Muscle of arm (tissue), 14 donors: ENCODE measurements at places on chromosomes 5 and 9.

- no peak for DNase-seq
These were observed 77.5 kb downstream of the SLC1A3 start for GRCh38 chr5:36683821-36684434.

GRCh38 chr9:27675354-27675753, 102.1 kb upstream of the C9orf72 start:
- DNase-seq: no peak

- no peak for DNase-seq
These were observed 151.7 kb upstream of the SMIM23 start for GRCh38 chr5:171633776-171634470.

DNA sequence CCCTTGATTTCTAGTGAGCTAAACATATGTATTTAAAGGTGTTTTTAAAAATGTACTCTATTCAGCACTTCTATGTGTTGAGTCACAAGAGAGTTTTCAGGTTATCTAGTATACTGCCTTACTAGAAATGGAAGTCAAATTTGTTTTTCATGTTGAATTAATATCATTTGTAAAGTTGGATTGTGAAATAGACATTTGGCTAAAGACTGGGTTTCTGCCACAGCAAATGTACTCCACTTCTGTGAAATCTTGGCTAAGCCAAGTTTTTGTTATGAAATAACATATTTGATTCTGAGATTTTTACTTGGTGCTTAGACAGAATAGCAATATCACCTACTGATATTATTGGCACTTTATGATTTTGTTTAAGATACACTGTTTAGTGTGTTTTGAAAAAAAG, 106.0 kb downstream of the CWC27 start:
- no peak for DNase-seq

DNA sequence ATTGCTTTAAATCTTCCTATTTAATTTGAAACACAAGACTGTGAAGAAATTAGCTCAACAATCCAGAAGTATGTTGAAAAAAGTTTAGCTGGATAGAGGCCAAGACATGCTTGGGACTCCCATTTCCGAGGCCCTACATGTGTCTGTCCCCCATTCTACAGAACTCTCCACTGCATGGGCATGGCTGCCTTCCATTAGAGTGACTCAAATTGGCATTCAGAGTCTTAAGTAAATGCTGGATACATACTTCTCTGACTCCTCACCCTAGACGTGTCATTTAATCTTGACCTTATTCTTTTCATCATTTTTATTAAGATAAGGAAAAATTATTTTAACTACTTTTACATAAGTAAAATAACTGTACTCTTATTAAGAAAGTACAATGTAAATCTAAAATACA, 530.4 kb upstream of the CDH9 start:
- DNase-seq: no peak

- DNase-seq: peak; percentile 50
These were observed 1205.2 kb upstream of the DMAC1 start for GRCh38 chr9:9004810-9005209.

DNA sequence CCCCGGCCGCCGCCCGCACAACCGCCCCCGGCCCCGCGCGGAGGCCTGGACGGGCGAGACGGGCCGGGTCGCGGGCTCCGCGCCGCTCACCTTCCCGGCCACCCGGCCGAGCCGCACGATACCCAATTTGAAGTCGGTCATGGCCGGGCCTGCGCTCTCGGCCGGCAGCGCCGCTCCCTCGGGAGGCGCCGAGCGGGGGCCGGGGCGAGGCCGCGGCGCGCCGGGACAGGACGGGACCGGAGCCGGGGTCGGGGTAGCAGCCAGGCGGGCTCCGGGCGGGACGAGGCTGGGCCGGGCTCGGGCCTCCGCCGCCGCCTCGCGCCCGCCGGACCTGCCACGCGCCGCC, 216 bp downstream of the ZMYND19 start:
- no peak for DNase-seq

GRCh38 chr5:73448463-73449136, at the start of gene FOXD1:
Gene FOXD1, minus strand, starts transcription at chr5:73448777. Its CDS starts 415 bp downstream, at chr5:73448362.
- DNase-seq: peak; percentile 83

GRCh38 chr5:456351-457194, 13.6 kb downstream of the EXOC3 start:
- no peak for DNase-seq

DNA sequence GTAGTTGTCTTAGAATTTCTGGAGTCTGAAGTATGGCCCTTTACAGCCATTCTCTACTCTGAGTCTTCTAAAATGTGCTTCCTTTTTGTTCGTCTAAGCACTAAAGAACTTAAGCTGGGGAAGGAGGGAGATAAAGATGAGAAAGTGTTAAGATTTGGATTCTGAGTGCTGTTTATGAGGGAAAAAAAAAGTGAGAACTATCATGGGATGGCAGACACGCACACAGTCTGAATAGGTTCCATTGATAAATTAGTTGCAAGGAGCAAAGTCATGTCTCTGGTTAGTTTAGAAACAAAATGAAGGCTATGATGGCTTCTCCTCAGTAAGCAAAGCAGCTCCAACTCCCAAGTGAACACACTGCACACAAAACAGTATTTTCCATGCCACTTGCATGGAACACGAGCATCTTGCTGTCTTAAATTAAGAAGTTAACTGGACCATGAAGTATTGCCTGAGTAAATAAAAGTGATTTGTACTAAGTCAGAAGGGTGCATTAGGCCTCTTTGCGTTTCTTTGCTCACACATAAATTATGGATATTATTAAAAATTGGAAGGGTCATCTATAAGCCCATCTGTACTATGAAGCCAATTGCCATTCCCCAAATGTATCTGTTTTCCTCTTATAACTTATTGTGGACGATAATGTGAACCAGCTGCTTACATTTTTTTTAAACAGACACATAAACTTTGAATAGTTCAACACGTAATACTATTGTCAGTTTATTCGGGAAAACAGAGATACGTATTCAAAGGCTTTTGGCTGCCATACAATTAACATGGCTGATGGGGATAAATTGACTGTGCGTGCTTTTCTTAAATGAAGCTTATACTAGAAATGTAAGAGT, 199.3 kb downstream of the SGCD start:
- peak; percentile 82 for DNase-seq

- DNase-seq: no peak
These were observed 2.3 kb upstream of the IRX2 start for GRCh38 chr5:2753452-2754420.

DNA sequence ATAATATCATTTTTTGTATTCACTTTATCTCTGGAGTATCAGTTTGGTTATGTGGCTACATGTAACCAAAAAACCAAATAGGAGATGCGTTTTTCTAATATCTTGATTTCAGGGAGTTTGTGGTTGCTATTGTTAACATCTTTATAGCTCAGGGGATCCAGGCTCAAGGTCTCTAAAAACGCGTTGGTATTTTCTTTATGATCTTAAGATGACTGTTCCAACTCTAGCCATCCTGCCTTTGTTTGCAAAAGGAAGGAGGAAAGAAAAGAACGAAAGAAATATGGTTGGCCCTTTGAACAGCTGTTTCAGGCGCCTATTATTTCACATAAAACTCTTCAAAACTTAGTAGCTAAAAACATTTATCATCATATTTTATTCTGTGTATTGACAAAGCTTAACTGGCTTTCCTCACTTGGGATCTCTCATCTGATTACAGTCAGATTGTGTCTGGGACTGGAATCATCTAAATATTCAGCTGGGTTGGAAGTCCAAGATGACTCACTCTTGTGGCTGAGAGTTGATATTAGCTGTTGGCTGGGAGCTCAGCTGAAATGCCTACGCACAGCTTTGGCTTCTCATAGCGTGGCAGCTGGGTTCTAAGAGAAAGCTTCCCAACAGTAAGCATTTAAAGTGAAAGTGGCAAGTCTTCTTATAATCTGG, 60.1 kb downstream of the FAM174A start:
- DNase-seq: peak; percentile 40

DNA sequence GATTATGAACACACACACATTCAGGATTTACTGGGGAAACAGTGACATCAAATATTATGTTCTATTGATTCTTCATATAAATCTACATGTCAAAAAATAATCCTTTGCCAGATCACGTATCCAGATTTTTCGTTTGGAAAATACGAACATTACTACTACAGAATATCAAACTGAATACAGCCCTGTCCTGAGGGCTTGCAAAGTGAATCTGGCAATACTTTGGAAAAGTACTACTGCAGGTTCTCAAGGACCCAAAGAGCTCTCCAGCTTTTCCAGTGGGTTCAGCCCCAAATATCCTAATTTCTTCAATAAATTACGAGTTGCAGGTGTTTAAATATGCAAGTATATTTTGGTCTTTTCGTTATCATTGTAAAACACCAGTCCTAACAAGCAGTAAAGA, 411 bp upstream of the NDUFS4 start:
- DNase-seq: no peak

- no peak for DNase-seq
These were observed 165.5 kb downstream of the PIK3R1 start for GRCh38 chr5:68381060-68381459.

DNA sequence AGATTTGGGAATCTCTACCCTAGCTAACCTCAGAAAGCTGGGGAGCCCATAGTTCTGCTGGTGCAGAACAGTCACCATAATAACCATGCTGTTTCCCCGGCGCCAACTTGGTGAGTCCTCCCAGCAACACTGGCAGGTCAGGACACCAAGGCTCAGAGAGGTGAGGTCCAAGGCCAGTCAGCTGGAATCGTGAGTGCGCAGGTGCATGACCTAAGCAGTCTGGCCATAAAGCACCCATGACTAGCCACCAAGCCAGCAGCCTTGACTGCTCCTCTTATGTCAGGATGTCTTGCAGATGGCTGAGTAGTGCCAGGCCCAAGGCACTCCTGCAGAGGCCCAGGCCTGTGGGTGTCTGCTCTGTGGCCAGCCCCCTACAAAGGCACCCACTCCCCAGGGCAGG, 2.6 kb downstream of the RNF44 start:
- no peak for DNase-seq

GRCh38 chr5:151026088-151026487, 5.7 kb downstream of the GPX3 start:
- DNase-seq: no peak

DNA sequence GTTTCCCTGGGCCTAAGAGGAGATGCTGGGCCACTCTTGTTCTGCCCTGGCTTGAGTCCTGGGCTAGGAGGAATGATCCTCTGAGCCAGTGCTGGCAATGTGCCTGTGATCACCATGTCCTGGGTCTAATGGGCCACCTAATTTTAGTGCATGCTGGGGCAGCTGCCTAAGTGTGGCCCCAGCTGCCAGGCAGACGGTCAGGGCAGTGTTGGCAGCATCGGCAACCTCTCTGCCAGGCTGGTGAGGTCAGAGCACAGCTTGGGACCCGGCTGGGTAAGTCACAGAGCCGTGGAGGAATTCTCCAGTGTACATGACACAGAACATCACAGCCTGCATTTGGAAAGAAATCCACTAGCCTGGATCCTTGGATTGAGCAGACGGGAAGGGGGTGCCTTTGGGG, 21.4 kb upstream of the PITX1 start:
- no peak for DNase-seq

DNA sequence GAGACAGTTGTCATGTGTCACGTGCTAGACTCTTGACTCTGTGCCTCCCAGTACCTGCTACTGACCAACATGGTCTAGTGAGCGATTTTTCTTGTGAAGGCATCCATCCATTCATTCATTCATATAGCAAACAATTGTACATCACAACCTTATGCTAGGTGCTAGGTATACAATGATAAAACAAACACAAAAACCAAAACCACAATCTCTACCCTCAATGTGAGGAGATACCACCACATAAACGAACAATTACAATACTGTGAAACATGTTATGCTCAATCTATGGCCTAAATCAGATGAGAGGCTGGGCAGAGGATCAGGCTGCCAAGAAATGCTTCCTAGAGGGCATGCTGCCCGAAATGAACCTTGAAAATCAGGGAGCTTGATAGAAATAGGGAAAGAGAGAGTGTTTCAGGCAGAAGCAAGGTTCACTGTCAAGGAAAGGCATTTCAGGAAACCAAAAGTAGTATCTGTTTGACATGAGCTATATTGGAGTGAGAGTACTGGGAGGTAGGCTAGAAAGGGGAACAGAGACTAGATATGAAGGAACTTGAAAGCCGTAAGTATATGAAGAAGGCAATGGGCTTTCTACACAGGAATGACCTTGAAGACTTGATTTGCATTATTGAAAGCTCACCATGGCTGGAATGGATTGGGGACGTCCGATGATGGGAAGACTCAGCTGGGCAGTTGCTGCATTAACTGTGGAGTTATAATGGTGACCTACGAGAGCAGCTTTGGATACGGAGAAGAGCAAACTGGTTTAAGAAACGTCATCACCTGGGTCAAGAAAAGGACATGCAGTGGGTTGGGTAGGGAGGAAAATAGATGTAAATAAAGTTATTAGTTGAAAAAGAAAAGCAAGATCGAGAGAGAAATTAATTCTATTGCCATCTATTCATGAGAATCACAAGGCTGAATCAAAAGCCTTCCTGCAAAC, 90.1 kb downstream of the THBS4 start:
- DNase-seq: no peak

DNA sequence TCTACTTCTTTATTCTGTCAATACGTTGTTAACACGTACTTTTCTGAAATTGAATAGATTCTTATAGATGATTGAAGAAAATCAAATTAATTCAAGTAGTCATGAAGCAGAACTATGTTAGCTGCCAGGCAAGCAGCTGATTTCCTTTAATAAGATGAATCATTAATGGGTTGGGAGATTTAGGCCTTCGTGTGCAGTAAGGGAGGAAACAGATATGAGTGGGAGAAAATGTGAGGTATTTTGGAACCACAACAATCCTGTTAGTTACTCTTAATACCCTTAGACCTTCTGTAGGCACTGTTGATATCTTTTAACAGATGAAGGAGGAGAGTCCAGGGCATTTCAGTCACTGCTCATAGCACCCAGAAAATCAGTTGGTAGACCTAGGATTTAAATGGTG, 121.0 kb downstream of the AOPEP start:
- DNase-seq: no peak

DNA sequence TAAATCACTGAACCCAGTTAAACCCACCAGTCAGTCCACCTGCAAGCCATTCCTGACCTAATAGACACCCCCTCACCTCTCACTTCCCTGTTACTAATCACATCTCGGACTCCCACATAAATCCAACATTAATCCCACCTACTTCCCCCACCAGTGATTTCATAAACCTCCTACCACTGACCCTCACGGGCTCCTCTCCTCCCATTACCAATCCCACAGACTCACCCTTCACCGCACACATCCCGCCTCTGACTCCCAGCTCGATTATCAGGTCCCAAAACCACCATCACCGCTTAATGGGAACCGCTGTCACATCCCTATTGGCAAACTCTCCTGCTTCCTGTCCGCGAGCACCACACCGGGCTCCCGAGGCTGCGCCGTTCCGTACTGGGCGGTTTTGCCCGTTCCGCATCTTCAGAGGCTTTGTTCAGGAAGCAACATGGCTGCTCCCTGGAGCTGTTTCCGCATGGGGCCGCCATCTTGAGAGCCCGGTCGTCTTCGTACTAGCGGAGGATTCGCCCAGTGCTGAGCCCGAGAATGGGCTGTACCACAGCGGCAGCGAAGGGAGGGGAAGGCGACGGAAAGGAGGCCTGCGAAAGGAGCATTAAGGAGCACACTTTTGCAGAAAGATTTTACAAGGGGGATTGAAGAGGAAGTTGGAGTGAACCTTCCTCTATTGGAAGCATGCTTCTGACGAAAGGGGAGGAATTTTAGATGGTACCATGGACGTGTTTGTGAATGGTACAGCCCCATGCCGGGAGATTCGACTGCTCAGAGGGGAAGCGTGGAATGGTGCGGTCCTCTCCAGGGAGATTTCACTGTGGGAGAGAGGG, at the start of gene ZNF300:
Gene ZNF300, minus strand, starts transcription at position 502 of the 833 bp plus-strand sequence. CDS start 1,825 bp downstream, outside the sequence.
- DNase-seq: peak; percentile 94
